ENCODE measurements at places on chromosomes 13 and 19. TPM values are rescaled to one million over a fixed set of nuclear protein-coding genes. Genes with fewer than 3 reads are reported as not detected.

The ZNF99 gene
- not detected for total RNA-seq

The MISP gene
- 116 TPM for total RNA-seq

DNA sequence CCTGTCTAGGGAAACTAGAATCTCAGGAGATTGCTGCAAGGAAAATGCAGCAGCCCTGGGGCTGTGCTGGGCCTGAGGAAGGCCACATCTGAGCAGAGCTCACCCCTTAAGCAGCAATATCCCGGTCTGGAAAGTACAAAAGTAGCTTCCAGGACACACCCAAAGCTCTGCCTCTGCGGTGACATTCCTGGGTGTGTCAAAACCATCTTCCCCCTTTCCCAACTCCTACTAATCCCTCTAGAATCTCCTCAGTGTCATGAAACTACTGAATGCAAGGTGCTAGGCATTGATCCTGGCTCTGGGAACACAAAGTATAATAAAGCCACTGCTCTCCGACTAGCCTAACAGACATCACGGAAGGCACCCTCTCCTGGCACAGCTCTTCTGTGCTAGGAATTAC lies 5.0 kb downstream of the PBX4 start:
- no peak for DNase-seq
- no peaks in the 10 kb centered on the region for H3K27me3 ChIP-seq
- H3K27ac ChIP-seq: no peak overlapping the region
- H3K36me3 ChIP-seq: no peaks in the 10 kb centered on the region
- H3K4me3 ChIP-seq: no peak overlapping the region
- no peaks in the 10 kb centered on the region for H3K4me1 ChIP-seq

- H3K27me3 ChIP-seq: no peaks in the 10 kb centered on the region
- no peaks in the 10 kb centered on the region for H3K4me1 ChIP-seq
- DNase-seq: no peak
Measured at GRCh38 chr13:113802090-113802531, 43.1 kb downstream of the TMEM255B start.

- peaks cover 4% of the 10 kb centered on the region for H3K36me3 ChIP-seq
- H3K4me3 ChIP-seq: peak overlapping the region; percentile 96
- DNase-seq: peak; percentile 85
- no peaks in the 10 kb centered on the region for H3K27me3 ChIP-seq
- no peaks in the 10 kb centered on the region for H3K4me1 ChIP-seq
Measured at GRCh38 chr19:39411081-39411831, 1.2 kb upstream of the PLEKHG2 start.

DNA sequence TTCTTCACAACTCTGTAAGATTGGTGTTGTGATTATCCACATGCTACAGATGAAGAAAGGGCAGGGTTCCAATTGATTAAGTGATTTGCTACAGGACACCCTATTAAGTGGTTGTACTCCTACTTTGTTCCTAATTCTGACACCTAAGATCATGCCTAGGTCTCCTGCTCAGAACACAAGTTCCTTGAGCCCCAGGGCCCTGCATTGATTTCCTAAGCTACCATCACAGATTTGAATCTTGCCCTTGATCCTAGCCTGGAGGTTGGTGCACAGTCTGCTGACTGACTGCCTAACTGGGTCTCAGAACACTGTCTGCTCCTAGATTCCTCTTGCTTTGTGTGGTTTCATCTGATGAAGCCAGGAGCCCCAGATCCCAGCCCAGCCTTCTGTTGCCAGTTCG lies 19.6 kb upstream of the WDFY2 start:
- H3K27ac ChIP-seq: no peak overlapping the region
- no peak overlapping the region for H3K4me3 ChIP-seq
- no peaks in the 10 kb centered on the region for H3K36me3 ChIP-seq
- no peaks in the 10 kb centered on the region for H3K27me3 ChIP-seq
- no peaks in the 10 kb centered on the region for H3K4me1 ChIP-seq

- H3K4me3 ChIP-seq: no peak overlapping the region
- H3K27ac ChIP-seq: peak overlapping the region; percentile 97
- no peaks in the 10 kb centered on the region for H3K36me3 ChIP-seq
- DNase-seq: no peak
- H3K4me1 ChIP-seq: peaks cover 42% of the 10 kb centered on the region
Measured at GRCh38 chr19:12784394-12784870, 6.9 kb upstream of the JUNB start.

GRCh38 chr13:82758044-82758443 lies 1124.2 kb downstream of the SLITRK1 start:
- no peak overlapping the region for H3K27ac ChIP-seq
- H3K36me3 ChIP-seq: no peaks in the 10 kb centered on the region
- H3K4me1 ChIP-seq: no peaks in the 10 kb centered on the region
- no peaks in the 10 kb centered on the region for H3K27me3 ChIP-seq
- H3K4me3 ChIP-seq: no peak overlapping the region

DNA sequence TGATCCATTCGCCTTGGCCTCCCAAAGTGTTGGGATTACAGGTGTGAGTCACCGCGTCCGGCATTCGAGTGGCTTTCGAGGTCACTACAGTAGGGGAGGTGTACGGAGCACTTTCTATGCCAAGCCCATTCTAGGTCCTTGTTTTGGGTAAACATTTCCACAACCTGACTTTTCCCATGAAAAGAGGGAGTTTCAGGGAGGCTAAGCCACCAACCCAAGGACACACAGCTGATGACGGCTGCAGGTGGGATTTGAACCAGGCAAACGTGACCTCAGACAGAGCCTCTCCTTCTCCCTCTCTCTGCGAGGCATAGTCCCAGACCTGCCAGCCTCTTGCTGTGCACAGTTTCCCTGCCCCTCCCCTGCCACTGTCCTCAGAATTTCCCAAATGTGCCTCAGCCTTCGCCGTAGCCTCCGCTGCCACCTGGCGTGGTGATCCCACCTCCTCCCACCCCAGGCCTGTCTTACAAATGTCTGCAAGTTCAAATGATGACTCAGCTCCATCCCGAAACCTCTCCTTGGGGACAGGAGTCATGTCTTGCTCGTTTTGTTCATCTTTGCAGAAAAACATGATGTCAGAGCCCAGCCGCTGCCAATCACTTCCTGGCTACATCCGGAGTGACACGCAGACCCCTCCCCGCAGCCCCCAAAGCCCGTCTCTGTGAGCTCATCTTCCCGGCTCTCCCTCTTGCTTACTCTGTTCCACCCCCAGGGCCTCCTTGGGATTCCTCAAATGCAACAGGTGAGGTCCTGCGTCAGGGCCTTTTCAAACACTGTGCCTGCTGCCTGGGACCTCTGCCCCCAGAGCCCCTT lies 6.6 kb upstream of the GADD45B start:
- H3K4me1 ChIP-seq: no peaks in the 10 kb centered on the region
- DNase-seq: no peak
- H3K27ac ChIP-seq: no peak overlapping the region
- no peak overlapping the region for H3K4me3 ChIP-seq
- H3K36me3 ChIP-seq: no peaks in the 10 kb centered on the region

DNA sequence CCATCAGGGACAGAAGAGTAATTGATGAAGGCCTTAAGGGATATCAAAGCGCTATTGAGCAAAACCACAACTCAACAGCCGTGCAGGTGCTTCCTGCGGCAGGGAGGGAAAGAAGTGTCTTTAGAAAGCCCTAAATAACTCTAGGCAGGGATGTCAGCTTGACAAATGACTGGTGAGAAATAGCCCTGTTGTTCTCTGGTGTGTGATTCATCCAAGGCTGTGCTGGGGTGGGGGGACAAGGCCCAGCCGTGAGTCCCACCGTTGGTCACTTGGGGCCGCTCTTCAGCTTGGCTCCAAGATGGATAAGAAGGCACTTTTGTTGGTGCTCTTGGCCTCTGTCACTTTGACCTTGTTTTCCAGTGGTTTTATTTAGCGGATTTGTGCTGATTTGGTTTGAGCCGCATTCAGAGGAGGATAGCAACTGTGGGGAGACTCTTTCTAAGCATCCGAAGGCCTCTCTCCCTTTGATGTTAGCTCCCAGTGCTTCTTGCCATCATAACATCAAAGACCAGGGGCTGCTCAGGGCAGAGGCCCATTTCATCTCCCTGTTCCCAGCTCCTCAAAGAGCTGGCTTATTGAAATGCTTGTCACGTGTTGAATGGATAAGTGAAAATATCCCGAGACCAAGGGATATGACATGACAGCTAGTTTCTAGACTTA lies 130.3 kb upstream of the SERP2 start:
- no peak overlapping the region for H3K27ac ChIP-seq
- H3K4me3 ChIP-seq: no peak overlapping the region
- H3K4me1 ChIP-seq: no peaks in the 10 kb centered on the region

DNA sequence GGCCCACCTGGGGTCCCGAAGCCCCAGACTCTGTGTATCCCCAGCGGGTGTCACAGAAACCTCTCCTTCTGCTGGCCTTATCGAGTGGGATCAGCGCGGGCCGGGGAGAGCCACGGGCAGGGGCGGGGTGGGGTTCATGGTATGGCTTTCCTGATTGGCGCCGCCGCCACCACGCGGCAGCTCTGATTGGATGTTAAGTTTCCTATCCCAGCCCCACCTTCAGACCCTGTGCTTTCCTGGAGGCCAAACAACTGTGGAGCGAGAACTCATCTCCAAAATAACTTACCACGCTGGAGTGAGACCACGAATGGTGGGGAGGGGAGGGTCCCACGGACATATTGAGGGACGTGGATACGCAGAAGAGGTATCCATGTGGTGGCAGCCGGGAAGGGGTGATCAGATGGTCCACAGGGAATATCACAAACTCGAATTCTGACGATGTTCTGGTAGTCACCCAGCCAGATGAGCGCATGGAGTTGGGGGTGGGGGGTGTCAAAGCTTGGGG lies 1.0 kb upstream of the ICAM5 start:
- peak; percentile 69 for DNase-seq
- peaks cover 72% of the 10 kb centered on the region for H3K4me1 ChIP-seq
- no peaks in the 10 kb centered on the region for H3K36me3 ChIP-seq
- no peaks in the 10 kb centered on the region for H3K27me3 ChIP-seq

DNA sequence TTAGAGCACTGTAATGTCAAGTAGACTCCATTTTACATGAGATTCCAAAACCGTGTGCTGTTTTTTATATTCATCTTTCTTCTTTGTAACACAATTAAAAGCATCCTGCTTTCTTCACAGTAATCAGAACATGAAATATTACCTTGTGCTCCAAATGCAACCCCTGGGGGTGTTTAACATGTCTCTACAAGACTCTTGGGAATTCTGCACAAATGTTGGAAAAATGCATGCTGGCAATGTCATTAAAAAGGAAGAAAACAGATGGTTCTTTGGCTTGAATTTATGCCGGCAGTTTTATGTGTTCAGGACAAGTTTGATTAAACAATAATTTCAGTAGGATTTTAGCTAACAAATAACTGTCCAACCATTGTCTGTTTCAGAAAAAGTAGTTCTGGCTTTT lies 159.1 kb downstream of the LIG4 start:
- H3K27me3 ChIP-seq: no peaks in the 10 kb centered on the region
- H3K4me1 ChIP-seq: no peaks in the 10 kb centered on the region
- H3K27ac ChIP-seq: no peak overlapping the region
- no peaks in the 10 kb centered on the region for H3K36me3 ChIP-seq

DNA sequence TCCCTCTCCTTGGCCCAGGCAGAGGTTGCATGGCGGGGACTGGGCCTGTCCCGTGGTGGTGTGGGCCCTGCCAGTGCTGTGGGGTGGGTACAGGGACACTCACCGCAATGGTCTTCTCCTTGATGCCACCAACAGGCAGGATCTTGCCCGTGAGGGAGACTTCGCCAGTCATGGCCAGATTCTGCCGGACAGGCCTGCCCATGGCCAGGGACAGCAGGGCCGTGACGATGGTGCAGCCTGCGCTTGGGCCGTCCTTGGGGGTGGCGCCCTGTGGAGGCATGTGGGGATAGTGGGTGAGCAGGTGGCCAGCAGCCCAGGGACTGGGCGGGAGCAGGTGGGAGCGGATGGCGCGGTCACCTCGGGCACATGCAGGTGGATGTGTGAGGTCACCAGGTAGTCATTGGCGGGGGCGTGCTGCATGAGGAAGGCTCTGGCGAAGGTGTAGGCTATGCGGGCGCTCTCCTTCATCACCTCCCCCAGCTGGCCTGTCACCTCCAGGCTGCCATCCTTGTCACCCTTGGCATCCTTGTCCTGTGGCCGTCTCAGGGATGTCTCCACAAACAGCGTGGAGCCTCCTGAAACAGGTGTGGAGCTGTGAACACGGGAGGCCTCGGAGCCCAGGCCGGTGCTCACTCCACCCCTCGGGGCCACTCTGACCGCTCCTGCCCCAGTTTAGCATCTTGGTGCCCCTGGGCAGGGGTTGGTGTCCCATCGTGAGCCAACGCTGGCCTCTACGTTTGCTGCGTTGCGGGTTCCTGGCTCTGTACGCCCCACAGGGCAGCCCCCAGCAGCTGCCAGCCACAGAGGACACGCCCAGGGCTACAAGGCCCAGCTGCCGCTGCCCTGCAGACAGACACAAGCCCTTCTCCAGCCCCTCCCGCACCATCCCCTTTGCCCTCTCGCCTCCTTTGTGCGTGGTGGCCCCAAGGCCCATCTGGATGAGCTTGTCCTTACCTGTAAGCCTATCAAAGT lies 3.4 kb downstream of the RPL36 start:
- no peak overlapping the region for H3K4me3 ChIP-seq
- peaks cover 3% of the 10 kb centered on the region for H3K4me1 ChIP-seq
- H3K36me3 ChIP-seq: no peaks in the 10 kb centered on the region
- no peaks in the 10 kb centered on the region for H3K27me3 ChIP-seq
- no peak for DNase-seq

DNA sequence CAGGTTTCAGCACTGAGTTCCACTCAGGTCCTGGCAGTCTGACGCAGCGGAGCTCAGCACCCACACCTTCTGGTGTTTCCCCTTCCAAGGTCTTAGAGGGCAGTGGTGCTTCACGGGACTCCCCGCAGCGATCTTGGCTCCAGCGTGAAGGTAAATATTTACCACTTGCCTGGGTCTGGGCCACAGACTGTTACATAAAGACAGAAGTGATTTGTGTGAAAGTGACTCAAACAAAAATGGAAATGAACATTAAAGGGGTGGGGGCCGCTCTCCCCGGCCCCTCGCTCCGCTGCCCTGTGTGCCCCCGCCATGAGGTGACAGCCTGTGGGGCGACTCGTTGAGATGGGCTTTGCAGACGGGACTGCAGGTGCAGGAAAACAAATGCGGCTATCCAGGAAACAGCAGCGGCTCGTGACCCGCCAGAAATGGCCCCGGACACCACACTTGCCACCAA lies 55.0 kb downstream of the GGACT start:
- no peak overlapping the region for H3K27ac ChIP-seq
- H3K27me3 ChIP-seq: no peaks in the 10 kb centered on the region
- no peaks in the 10 kb centered on the region for H3K4me1 ChIP-seq
- peak; percentile 30 for DNase-seq
- no peaks in the 10 kb centered on the region for H3K36me3 ChIP-seq
- H3K4me3 ChIP-seq: no peak overlapping the region

All from Peyer's patch (tissue), 4 donors.